ENCODE measurements at places on chromosomes 3 and 15.

DNA sequence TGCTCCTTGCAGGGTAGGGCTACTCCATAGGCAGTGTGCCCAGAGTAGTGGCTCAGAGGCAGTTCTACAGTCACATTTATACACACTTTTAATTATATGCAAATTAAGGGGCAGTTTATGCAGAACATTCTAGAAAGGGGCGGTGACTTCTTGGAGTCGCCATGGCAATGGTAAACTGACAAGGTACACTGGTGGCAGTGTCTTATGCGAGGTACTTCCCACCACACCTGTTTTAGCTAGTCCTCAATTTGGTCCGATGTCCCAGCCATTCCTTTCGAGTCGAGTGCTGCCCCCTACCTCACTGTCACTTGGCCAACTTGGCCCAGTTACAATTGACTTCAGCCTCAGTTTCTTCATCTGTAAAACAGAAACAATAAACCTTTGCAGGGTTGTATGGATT is 3.8 kb upstream of the IRAK2 start:
- DNase-seq = no peak

DNA sequence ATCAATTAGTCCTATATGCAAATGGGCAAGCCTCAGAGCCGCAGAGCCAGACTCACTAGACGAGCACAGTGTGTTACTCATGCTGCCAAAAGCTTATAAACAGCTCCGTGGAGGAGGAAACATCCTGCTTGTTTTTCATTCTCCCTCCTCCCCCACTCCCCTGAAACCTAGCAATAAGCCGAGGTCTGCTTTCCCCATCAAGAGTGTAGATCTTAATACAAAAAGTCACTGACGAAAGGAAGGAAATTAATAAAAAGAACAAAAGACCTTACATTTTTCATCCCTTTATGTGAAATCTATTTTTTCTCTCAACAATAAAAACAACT is 88.5 kb downstream of the XXYLT1 start:
- no peak for DNase-seq

GRCh38 chr3:78139166-78139565 is 1099.3 kb downstream of the ROBO2 start:
- DNase-seq = no peak

GRCh38 chr3:118412503-118412902 is 622.1 kb downstream of the IGSF11 start:
- DNase-seq = no peak

- no peak for DNase-seq
These were observed 221.8 kb upstream of the WNT5A start for GRCh38 chr3:55708921-55709320.

DNA sequence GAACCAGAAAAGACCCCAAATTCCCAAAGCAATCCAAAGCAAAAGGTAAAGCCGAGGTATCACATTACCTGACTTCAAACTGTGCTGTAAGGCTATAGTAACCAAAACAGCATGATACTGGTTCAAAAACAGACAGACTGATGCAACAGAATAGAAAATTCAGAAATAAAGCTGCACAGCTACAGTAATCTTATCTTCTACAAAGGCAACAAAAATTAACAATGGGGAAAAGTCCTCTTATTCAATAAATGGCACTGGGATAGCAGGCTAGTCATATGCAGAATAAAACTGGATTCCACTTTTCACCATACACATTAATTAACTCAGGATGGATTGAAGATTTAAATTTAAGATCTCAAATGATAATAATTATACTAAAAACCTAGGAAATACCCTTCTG is 392.6 kb upstream of the CBLB start:
- DNase-seq = no peak

DNA sequence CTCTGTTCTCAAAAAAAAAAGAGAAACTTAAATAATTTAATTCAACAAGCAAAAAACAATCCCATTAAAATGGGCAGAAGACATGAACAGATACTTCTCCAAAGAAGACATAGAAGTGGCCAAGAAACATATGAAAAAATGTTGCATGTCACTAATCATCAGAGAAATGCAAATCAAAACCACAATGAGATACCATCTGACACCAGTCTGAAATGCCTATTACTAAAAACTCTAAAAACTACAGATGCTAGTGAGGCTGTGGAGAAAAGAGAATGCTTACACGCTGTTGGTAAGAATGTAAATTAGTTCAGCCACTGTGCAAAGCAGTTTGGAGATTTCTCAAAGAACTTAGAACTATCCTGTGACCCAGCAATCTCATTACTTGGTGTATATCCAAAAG is 382.9 kb downstream of the OTOL1 start:
- no peak for DNase-seq

DNA sequence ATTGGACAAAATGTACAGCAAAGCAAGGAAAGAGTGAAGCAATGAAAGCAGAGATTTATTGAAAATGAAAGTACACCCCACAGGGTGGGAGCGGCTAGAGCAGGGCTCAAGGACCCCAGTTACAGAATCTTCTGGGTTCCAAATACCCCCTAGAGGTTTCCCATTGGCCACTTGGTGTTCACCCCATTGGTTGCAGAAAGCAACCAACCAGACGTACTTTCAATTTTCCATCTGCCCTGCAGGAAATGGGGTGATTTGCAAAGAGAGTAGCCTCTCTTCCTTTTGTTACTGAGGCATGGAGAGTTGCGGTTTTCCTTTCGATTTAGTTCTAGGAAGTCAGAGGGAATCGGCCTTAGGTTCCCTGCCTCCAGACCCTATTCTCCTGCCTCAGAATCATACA is 2.4 kb downstream of the PML start:
- no peak for DNase-seq

DNA sequence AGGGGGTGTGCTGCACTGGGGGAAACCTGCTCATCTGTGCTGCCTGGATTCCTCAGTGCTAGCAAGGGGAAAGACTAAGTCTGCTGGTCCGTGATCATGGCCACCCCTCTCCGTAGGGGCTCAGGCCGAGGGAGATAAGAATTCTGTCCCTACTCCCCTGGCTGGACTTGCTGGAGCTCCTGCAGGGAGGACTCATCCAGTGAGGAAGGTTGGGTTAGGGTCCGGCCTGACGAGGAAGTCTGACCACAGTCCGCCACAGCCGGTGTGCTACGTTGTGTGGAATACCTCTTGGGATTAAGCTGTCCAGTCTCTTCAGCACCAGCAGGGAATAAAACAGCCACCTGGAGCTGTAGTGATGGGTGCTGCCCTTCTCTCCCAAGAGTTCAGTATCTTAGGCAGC is 1309.1 kb upstream of the CADM2 start:
- DNase-seq = no peak

- no peak for DNase-seq
These were observed 7.2 kb upstream of the ZNF148 start for GRCh38 chr3:125382298-125382697.

DNA sequence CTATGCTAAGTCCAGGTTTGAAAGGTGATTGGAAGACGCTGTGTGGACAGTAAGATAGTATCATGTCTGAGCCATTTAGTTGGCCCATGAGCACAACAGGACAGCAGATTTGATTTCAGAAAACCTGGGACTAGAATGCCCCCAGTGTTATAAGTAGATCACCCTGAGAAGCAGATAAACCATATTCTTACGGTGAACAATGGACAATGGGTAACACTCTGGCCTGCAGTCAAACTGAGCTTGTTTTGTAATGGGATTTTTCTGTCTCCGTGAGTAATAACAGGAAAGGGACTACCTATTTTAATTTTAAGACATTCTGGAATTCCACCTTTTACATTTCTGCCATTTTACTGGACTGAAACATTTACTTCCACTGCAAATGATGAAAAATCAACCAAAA is 71.5 kb downstream of the LDHAL6B start:
- no peak for DNase-seq

DNA sequence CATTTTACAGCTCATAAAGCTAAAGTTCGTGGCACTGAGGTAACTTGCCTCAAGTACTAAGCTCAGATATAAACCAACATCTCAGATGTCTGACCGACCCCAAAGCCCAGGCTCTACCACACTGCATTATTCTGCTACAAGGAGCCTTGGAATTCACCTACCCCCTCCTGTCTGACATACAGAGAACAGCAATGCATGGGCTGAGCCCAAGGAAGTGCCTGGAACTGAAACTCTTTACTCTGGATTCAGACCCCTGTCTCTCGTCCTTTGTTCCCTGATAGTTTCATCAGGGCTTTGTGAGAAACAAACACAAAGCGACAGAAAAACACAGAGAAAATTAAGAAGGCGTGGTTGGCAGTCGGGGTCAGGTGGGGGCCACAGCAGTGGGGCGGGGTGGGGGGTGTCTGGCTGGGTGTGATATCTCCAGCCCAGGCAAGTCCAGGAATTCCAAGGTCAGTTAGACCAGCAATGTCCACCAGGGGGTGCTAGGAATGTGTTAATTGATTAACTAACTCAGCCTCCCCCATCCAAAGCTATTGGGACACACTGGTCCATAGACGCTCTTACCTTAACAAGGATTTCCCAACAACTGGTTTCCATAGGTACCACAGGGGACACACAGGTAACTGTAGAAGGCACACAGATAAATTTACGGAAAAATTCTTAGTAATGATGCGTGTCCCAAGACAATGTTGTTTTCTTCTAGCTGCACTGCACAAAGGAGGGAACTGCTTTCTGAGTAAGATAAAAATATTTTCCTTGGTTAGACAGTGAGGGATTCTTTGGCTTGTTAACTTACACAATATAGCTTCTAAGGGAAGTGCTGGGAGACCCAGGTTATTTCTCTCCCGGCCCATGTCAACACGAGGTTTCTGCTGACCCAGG is 18.8 kb upstream of the SSUH2 start:
- DNase-seq = peak; percentile 66

DNA sequence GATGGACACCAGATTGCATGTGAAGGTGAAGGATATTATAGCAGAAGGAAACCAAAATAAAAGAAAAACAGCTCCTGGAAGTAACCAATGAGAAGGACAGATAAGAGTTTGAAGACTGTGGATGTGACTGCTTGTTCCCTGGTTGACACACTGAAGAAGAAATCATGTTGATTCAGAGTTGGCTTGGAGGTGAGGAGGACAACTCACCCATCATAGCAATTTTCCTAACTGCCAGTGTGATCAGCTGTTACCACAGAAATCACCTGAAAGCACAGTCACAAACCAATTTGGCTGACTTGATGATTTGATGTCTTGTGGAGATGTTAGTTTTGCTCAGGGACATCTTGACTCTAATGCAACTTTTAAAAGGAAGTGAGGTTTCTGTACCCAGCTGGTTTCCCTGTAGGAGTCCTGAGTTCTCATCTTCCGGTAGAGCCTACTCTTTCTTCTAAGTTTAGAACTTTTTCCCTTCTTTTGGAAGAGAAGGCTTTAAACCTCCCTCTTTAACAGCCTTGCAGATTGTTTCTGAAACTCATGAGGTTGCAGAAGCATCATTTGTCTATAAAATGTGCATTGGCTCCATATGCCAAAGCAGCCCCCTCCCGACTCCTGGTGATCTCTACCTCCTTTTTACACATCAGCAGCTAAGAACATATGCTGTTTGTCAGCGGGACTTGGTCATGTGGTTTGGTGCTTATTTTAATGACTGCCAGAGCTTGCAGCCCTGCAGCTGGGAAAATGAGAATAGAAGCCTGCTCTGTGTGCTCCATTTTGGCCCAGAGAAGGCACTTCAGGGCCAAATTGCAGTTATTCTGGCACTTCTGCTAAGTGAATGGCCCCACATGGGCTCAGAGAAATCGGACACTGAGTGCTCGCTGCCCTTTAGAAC is 10.3 kb downstream of the ATG7 start:
- DNase-seq = no peak
